Naive thymus-derived CD4-positive, alpha-beta T cell (primary cell): ENCODE measurements at places on chromosomes 5 and 9. TPM values are rescaled to one million over a fixed set of nuclear protein-coding genes. Genes with fewer than 3 reads are reported as not detected.

Gene RGS7BP
- total RNA-seq = not detected in 2 replicates

Gene MEIKIN
- total RNA-seq = not detected in 2 replicates

Gene ENTPD2
- not detected in 2 replicates for total RNA-seq

Gene OR2K2
- total RNA-seq = not detected

Gene ZDHHC11B
- 1.6 TPM for total RNA-seq

Gene SPATA6L
- 5.6 TPM for total RNA-seq

Gene C5orf58
- total RNA-seq = not detected

Gene GLRA1
- total RNA-seq = not detected

Gene CTNND2
- total RNA-seq = 0.15 TPM

Gene DEPDC1B
- 0.24 TPM for total RNA-seq

Gene ARID3C
- not detected for total RNA-seq

Gene OR1L1
- not detected for total RNA-seq

Gene RPL7A
- 2,563 TPM for total RNA-seq

Gene POLR3G
- total RNA-seq = 0.95 TPM

Gene FBLL1
- 0.22 TPM for total RNA-seq

Gene ARL10
- 15.9 TPM for total RNA-seq

Gene SPATA31C1
- total RNA-seq = not detected

Gene PCDHB14
- not detected for total RNA-seq

Gene PCBD2
- 14.3 TPM for total RNA-seq

Gene FXN
- 19.1 TPM for total RNA-seq

Gene SH3RF2
- total RNA-seq = 0.22 TPM in 1 of 2 replicates, not detected in the other

Gene CREB3
- total RNA-seq = 21.6 TPM

Gene INSYN2B
- total RNA-seq = not detected

Gene NKD2
- total RNA-seq = 4.8 and 6.5 TPM in 2 replicates

Gene ACOT12
- total RNA-seq = not detected

Gene ANKRD31
- 1.6 TPM for total RNA-seq

Gene SPATA31D4
- total RNA-seq = not detected

Gene OR1Q1
- not detected in 2 replicates for total RNA-seq

Gene PLCXD3
- not detected in 2 replicates for total RNA-seq

Gene RFK
- total RNA-seq = 6.8 TPM

Gene GRXCR2
- total RNA-seq = not detected

Gene CARD6
- total RNA-seq = 5.3 and 6.2 TPM in 2 replicates
